Lung microvascular endothelial cell (primary cell): ENCODE measurements at places on chromosomes 12 and 14.

GRCh38 chr12:42166501-42166900 is 21.8 kb upstream of the GXYLT1 start:
- DNase-seq, result no peak

- DNase-seq, result no peak
Measured at GRCh38 chr12:47360093-47360480, 280.3 kb upstream of the AMIGO2 start.

- DNase-seq, result no peak
Measured at GRCh38 chr12:3282384-3282670, 205.1 kb downstream of the TSPAN9 start.

- DNase-seq, result no peak
Measured at GRCh38 chr12:68291396-68292036, 38.1 kb upstream of the IL22 start.
